ENCODE measurements at places on chromosomes 13 and 19.

DNA sequence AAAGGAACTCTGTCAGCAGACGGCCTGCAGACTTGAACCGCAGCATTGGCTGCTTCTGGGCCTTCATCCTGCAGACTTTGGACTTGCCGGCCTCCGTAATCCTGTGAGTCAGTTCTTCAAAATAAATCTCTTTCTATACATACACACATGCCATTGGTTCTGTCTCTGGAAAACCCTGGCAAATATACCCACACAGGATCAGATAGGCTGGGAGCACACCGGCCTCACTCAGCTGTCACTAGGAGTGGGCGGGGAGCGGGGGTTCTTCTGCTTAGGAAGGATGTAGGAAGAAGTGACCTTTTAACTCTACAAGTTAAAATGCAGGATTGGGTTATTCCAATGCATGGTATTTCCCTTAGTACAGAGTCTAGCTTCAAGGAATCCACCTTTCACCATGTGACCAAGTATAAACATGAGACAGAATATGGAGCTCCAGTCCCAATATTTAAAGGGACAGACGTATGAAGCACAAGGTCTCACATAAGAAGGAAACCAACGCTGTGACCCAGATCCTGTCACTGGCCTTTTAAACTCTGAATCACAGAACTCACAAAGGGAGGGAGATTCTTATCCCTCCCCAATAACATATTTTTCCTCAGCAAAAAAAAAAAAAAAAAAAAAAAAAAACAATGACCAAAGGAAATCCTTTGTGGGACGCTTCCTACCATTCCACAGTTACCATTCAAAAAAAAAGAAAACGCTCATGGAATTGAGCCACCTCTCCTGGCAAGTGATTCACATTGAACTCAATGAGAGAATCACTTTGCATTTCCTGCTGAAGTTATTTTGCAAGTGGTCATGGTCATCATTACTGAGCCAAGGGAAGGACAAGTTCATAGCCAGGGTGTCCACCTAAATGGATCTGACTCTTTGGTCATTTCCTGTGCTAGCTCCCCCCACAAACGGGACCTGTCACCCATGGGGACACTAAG, 352.9 kb downstream of the FOXO1 start:
- no peak for ATAC-seq

DNA sequence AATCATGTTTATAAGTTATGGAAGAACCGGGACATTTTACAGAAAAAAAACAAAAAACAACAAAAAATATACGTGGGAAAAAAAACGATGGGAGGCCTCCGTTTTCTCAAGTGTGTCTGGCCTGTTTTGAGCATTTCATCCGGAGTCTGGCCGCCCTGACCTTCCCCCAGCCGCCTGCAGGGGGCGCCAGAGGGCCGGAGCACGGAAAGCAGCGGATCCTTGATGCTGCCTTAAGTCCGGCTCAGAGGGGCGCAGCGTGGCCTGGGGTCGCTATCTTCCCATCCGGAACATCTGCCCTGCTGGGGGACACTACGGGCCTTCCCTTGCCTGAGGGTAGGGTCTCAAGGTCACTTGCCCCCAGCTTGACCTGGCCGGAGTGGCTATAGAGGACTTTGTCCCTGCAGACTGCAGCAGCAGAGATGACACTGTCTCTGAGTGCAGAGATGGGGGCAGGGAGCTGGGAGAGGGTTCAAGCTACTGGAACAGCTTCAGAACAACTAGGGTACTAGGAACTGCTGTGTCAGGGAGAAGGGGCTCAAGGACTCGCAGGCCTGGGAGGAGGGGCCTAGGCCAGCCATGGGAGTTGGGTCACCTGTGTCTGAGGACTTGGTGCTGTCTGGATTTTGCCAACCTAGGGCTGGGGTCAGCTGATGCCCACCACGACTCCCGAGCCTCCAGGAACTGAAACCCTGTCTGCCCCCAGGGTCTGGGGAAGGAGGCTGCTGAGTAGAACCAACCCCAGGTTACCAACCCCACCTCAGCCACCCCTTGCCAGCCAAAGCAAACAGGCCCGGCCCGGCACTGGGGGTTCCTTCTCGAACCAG, 1.8 kb upstream of the APOE start:
- no peak for ATAC-seq

- ATAC-seq, result no peak
Measured at GRCh38 chr13:32988608-32989289, 27.5 kb upstream of the KL start.

GRCh38 chr13:80436571-80437169, 95.7 kb upstream of the SPRY2 start:
- no peak for ATAC-seq

DNA sequence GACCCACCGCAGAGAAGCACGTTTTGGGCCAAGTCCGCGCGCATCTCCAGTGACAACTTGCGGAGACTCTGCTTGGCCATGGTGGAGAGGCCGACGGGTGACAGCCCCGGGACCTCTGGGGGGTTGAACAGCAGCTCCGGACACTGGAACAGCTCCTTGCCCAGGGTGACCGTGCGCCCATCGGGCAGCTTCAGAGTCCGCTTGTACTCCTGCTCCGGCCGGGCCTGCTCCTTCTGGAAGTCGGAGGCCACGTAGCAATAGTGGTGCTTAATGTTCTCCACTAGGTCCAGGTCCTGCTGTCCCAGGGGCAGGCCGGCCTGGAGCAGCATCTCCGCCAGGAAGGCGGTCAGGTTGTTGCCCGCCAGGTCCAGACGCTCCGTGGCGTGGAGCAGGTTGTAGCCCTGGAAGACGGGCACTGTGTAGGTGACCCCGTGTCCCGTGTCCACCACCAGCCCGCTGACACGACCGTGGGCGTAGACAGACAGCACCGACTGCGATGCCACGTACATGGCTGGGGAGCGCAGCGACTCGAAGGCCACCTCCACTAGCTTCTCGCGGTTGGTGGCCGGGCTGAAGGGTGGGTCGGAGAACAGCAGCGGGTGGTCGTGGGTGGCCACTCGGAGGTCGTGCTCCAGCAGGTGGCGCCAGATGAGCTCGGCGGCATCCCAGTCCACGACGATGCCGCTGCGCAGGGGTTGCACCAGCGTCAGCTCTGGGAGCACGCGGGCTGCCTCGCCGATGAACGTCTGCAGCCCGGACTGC, 743 bp downstream of the ACTL9 start:
- ATAC-seq, result no peak

- no peak for ATAC-seq
Measured at GRCh38 chr19:23394511-23394910, 760 bp downstream of the ZNF91 start.
